IMR-90 (cell line): ENCODE measurements at places on chromosomes 1 and 21. TPM values are rescaled to one million over a fixed set of nuclear protein-coding genes. Genes with fewer than 3 reads are reported as not detected.

Gene CATSPERE
- polyA plus RNA-seq: 0.07 and 0.13 TPM in 2 replicates

GRCh38 chr21:26837539-26837938, 7.7 kb downstream of the ADAMTS1 start:
- H3K27me3 ChIP-seq: no peaks in the 10 kb centered on the region
- H3K4me3 ChIP-seq: no peak overlapping the region
- H3K27ac ChIP-seq: no peak overlapping the region

DNA sequence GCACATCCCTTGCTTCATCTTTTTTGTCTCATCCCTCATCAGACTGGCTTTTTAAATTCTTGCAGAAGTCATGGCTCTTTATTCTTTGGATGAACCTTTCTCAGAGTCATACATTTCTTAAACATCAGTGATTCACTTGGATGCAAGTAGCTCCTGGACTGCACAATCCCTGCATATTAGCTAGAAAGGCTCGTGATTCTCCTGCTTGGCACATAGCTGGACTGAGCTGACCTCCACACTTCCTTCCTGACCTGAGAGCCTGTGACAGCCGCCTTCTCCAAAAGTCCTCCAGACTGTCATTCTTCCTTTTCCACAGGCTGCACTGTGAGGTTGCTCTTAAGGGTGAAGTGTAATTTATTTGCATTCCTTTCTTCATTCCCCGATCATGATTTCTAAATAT, 109.4 kb downstream of the RGL1 start:
- H3K27ac ChIP-seq: no peak overlapping the region
- peaks cover 15% of the 10 kb centered on the region; the same call in 1 of the 2 replicates for H3K36me3 ChIP-seq
- H3K27me3 ChIP-seq: no peaks in the 10 kb centered on the region
- peaks cover 6% of the 10 kb centered on the region for H3K4me1 ChIP-seq
- DNase-seq: peak; percentile 58

DNA sequence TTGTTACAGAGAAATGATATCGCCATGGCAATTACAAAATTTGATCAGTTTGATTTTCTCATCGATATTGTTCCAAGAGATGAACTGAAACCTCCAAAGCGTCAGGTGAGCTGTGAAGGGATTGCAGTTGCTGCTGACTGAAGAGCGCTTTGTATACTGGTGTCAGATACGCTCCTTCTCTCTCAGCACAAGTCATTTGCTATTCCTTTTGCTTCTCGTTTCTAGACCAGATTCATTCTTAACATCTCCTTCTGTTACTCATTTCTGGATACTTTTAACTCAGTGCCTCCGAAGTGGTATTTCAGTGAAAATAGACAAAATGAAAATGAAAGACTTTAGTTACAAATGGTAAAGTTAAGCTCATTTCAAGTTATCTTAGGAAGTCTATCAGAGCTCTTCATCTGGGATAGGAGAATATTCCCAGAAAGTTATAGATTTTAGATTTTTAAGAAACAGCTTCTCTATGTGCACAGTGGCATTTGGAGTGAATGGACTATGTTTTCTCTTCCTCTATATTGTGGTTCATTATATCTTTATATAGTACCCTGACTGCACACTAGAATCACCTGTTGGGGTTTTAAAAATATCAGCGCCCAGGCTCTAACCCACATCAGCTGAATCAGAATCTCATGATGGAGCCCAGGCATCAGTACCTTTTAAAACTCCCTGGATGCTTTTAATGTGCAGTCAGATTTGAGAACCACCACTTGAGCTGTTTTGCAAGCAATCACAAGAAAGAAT, 30.3 kb upstream of the KCNQ4 start:
- peaks cover 1% of the 10 kb centered on the region; the same call in 1 of the 2 replicates for H3K4me1 ChIP-seq
- no peaks in the 10 kb centered on the region for H3K27me3 ChIP-seq
- H3K36me3 ChIP-seq: peaks cover 36% of the 10 kb centered on the region
- no peak overlapping the region for H3K27ac ChIP-seq

Gene CRP
- polyA plus RNA-seq: not detected in 2 replicates

Gene PTGER3
- not detected in 2 replicates for polyA plus RNA-seq
